Stimulated activated CD4-positive, alpha-beta T cell treated with anti-CD3 and anti-CD28 coated beads, Interleukin-4, amount 100 ng/mL, for 24 hours (primary cell): ENCODE measurements at places on chromosomes 6 and 20.

DNA sequence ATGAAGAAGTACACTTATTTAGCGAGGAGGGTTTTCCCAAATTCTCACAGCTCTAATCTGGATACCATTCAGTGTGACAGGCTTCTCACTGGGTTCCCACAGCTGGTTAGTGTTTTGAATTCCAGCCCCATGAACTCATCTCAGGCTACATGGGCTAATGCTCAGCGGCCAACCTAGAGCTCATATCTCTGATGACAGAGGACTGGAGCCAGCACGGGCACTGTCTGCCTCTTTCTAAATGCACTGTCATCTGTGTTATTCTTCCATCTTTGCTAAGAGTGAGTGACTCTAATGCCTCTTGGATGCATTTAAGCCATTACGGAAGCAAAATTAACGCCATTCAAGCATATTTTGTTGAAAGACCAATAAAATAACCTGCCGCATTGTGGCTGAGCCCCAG lies 308.9 kb upstream of the JAG1 start:
- no peak for DNase-seq

- DNase-seq, result no peak
These were observed 123.8 kb downstream of the FAM83B start for GRCh38 chr6:54970337-54970736.

- no peak for DNase-seq
These were observed 94.4 kb upstream of the SIRPA start for GRCh38 chr20:1800777-1801176.

DNA sequence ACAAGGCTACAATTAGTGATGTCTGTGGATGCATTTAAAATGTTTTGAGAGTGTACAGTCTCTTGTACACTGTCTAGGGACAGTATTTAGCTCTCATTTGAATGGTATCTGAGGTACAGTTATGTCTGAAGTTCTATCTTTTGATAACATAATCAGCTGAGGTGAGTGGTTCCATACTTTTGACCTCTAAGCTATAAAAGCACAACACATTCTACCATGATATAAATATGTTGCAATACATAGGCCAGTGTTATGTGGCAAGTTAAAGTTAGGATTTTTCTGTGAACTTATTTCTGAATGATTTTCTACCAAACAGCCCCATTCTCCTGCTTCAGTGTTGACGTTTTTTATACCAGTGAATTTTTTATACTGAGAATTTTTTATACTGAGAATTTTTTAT lies 77.6 kb downstream of the AKAP7 start:
- no peak for DNase-seq

- peak; percentile 58 for DNase-seq
These were observed 27.1 kb downstream of the RAB44 start for GRCh38 chr6:36724514-36725390.

- DNase-seq, result no peak
These were observed 43.4 kb upstream of the LRRC1 start for GRCh38 chr6:53751417-53751816.

DNA sequence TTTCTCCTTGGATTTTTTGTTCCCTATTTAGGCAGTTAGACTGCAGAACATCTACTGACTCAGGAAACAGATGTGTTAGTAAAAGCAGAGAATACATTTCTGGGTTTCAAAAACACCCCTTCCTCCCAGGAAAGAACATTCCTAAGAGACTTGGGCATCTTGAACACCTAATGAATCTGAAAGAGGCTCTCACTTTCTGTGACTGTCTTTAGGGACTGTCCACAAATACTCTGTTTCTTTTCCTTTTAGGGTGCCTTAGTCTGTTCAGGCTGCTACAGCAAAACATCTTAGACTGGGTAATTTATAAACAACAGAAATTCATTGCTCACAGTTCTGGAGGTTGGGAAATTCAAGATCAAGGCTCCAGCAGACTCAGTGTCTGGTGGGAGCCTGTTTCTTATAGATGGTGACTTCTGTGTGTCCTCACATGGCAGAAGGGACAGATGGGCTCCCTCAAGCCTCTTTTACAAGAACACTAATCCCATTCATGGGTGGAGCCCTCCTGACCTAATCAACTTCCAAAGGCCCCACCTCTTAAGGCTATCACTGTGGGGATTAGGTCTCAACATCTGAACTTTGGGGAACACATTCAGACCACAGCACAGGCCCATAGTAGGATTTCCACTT lies 19.4 kb upstream of the CCN5 start:
- DNase-seq, result no peak

DNA sequence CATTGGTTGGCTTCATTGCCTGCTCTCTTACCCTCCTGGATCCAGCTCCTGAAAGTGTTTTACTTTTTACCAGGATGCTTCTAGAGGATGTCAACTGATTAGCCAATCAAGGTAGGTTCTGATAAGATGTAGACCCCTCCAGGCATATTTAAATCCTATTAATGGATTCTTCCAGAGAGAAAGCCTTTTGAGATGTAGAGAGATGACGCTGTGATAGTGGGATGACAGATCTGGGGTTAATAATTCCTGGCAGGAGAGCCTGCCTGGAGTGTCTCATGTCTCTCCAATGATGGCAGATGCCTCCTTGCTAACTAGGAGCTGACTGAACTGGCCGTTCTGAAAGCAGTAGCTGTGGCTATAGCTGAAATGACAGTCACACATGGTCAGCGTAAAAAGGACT lies 116.9 kb upstream of the DTNBP1 start:
- no peak for DNase-seq

GRCh38 chr6:161279677-161280415 lies 6.0 kb upstream of the AGPAT4 start:
- DNase-seq, result no peak

GRCh38 chr6:25251426-25251825 lies 27.7 kb upstream of the CARMIL1 start:
- no peak for DNase-seq
